ENCODE measurements at places on chromosomes 11 and 22. TPM values are rescaled to one million over a fixed set of nuclear protein-coding genes. Genes with fewer than 3 reads are reported as not detected.

RIMBP3B gene
- polyA plus RNA-seq = not detected

GCAT gene
- polyA plus RNA-seq = 24.6 TPM

PGA5 gene
- 0.79 TPM for polyA plus RNA-seq

APOBEC3C gene
- 4.7 TPM for polyA plus RNA-seq

NXPE2 gene
- 0.54 TPM for polyA plus RNA-seq

CNGA4 gene
- polyA plus RNA-seq = 0.68 TPM

PYGM gene
- polyA plus RNA-seq = 8.3 TPM

TST gene
- polyA plus RNA-seq = 22.7 TPM

IRAG1 gene
- polyA plus RNA-seq = 4.2 TPM

TRIM49 gene
- polyA plus RNA-seq = not detected

CCDC157 gene
- 9.6 TPM for polyA plus RNA-seq

BEST1 gene
- 15.2 TPM for polyA plus RNA-seq

DSCAML1 gene
- 12.1 TPM for polyA plus RNA-seq

KCNQ1OT1 gene
- 0.65 TPM for polyA plus RNA-seq

CHKA gene
- 78.9 TPM for polyA plus RNA-seq

TYR gene
- polyA plus RNA-seq = not detected

UBQLN3 gene
- not detected for polyA plus RNA-seq

FUT4 gene
- polyA plus RNA-seq = 3.8 TPM

CDC42EP1 gene
- 41.3 TPM for polyA plus RNA-seq

PATL1 gene
- polyA plus RNA-seq = 30.4 TPM

SLC15A3 gene
- polyA plus RNA-seq = 29.5 TPM

TEAD1 gene
- polyA plus RNA-seq = 39.2 TPM

RAB38 gene
- 3.7 TPM for polyA plus RNA-seq

TRPM5 gene
- not detected for polyA plus RNA-seq

OR10A2 gene
- polyA plus RNA-seq = 0.08 TPM

HYLS1 gene
- 10.1 TPM for polyA plus RNA-seq
